ENCODE measurements at places on chromosomes 3 and 15.

- DNase-seq = no peak
These were observed 11.9 kb downstream of the ZNF385D start for GRCh38 chr3:21738935-21739702.

GRCh38 chr15:91884606-91885005 lies 31.1 kb downstream of the SLCO3A1 start:
- no peak for DNase-seq

- no peak for DNase-seq
These were observed 101.5 kb upstream of the MYO5C start for GRCh38 chr15:52397118-52397517.

DNA sequence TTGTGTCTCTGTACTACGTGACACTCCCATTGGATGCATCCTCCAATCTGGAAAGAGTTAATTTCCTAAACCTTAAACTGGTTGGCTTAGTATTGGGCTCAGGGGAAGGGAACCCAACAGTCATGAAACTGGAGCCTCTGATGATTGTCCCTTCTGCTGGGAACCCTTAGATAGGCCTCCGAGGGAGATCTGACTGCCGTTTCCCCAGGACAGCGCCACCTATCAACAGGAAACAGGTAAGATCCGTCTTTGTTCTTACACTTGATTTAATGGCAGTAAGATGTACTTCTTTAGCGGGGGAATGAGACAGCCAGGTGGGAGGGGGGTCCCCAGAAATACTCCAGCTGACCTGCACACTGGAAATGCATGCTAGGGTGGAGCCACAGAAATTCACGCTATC lies 1749.6 kb downstream of the SI start:
- no peak for DNase-seq

GRCh38 chr15:36501063-36501678 lies 78.3 kb upstream of the CDIN1 start:
- peak; percentile 54 for DNase-seq

DNA sequence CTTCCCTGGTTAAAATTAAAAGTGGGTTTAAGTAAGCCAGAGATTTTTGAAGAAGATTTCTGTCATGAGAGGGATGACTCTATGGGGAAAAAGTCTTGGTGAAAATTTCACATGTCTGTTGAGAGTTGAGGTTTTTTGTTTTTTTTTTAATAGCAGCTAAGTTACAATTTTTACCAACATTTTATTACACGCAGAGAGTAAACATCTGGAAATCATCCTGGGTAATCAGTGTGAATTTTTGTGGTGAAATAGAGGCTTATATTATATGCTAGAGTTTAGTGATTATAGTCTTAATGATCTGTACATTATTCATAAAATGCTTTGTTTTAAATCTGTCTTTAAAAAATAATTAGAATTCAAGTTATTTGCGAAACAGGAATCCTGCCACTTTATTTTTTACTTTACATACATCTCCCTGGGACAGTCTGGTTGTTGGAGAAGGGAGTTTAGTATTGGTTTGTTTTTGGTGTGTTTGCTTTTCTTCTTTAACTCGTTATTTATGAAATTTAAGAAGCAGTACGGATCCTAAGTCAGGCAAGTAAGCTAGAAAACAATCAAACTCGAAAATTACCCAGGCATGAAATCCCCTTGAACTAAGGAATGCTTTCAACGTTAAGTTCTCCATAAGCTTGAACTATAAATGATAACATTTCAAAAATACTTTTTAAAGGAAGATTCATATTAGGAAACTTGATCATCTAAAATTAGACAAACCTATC lies 143.4 kb upstream of the TSC22D2 start:
- DNase-seq = no peak

GRCh38 chr3:100084100-100084806 lies 30.0 kb downstream of the FILIP1L start:
- DNase-seq = no peak
